ENCODE measurements at places on chromosomes 3 and 15.
A peak's percentile ranks its signal among the peaks of the same experiment; 100 is the strongest.

DNA sequence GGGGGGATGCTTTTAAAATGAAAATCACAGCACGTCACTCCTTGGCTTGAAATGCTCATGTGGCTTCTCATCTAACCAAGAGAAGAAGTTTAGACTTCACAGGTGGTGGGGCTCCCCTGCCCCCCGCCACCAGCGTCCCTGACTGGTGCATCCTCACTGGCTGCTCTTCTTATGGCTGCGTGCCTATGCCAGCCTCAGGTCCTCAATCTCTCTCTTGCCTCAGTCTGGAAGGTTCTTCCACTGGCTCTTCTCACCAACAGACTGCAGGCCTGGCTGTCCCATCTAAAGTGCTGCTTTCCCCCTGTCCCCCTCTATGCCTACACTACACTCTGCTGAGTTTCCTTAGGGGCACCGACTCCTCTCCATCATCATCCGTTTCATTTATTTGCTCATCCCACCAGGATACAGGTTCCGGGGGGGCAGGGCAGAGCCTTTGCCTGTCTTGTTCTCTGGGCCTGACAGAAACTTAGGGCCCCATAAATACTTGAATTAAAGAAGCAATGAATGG lies 20.6 kb downstream of the ABTB1 start:
- no peak for DNase-seq

DNA sequence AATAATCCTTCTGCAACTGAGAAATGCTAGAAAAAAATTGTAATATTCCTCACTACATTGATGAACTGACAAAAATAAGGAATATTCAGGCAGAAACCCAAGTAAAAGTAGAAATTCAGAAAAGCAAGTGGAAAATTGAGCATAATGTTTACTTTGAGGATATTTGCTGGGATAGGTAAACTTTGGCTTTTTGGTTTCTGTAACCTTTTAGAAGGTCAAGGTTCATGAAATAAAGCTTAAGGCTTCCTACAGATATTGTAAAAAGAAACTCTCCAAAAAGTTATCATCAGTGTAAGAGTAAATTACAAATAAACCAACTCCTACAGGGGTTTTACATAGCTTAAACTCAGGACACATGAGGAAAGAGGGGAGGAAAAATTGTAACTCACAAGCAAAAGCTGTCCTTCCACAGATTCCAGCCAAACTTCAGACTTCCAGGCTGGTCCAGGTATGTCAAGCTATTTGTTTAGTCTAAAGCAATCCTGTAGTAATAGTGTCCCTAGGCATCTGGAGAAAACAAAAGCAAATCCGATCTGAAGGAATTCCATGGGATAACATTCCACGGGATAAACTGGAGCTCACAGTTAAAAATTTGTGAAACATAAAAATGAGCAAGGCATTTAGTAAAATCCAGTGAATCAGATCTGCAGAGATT lies 21.1 kb downstream of the C3orf70 start:
- DNase-seq: no peak

DNA sequence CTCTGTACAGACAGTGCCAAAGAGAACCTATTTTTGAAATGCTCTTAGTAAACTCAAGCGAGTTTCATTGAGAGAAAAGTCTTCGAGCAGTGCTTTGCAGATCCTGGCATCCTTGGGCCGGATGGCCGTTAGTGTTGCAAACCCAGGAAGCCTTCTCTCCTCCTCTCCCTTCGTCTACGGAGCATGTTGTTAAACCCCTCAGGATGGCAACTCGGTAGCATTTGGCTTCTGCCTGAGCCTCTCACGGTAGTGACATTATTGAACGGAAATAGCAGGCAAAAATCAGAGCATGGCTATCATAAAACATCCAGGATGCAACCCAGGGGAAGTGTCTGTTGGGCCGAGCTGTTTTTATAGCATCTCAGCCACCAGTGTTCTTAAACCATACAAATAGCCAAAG lies 6.7 kb upstream of the SEC13 start:
- DNase-seq: no peak

DNA sequence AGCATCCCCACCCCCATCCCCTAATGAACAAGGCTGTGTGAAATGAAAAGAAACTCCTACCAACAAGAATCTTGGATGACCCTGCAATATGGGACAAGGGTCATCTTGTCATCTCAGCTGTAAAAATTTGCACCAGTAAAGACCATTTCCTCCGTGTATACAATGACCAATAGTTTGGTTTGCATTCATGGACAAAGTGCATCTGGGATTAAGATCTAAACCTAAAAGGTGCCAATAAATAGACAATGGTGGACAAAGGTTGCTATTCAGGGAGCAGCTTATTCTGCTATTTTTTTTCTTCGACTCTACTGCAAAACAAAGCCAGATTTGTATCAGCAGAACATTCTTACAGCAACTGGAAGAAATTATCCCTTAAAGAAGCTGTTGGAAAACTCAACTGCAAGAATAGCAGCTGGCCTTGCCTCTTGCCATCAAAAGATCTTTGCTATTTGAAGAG lies 8.0 kb downstream of the MGLL start:
- peak; percentile 51 for DNase-seq

- no peak for DNase-seq
These were observed 102.6 kb upstream of the PRR20G start for GRCh38 chr3:127390365-127391025.

DNA sequence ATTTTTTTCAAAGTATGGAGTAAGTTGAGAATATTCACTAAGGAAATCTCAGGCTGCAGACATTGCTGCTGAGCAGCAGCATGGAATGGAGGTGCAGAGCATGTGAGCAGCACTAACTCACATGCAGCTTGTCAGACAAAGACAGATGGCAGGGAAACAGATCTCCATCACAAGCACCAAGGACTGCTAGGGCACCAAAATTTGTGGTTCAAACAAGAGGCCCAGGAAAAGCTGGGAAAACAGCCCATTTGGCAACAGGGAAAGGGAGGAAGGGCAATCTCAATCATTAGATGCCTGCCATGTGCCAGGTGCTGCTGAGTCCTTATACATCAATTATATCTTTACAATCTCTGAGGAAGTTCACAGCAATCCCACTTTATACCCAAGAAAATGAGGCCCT lies 47.2 kb upstream of the EIF1B start:
- DNase-seq: no peak

- DNase-seq: peak; percentile 22
These were observed 461 bp downstream of the COPB2 start for GRCh38 chr3:139388821-139389551.

GRCh38 chr3:34988296-34988695 lies 651.0 kb upstream of the ARPP21 start:
- DNase-seq: no peak

GRCh38 chr3:142574665-142575064 lies 3.9 kb downstream of the ATR start:
- no peak for DNase-seq

GRCh38 chr3:156681002-156681401 lies 6.6 kb downstream of the TIPARP start:
- DNase-seq: peak; percentile 54

- no peak for DNase-seq
These were observed 4.3 kb downstream of the TNIK start for GRCh38 chr3:171455603-171456550.

DNA sequence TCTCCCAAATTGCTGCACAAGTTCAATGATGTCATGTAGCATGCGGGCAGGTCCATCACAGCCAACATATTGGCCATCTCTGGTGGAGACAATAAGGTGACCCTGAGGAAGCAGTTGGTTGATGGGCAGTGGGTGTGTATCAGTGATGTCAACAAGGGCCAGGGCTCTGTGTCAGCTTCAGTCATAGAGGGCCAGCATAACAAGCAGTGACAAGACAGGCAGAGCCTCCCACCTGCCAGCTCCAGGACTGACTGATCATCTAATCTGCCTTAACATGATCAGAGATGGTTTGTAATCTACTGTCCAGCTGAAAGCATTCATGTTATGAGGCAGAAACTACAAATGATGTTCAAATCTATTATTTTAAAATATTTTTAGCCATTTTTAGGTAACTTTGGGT lies 62.3 kb downstream of the GLB1 start:
- no peak for DNase-seq

GRCh38 chr3:127233371-127233770 lies 40.4 kb downstream of the PRR23E start:
- DNase-seq: peak; percentile 25
